H1 (cell line): ENCODE measurements at places on chromosomes 11 and 22. TPM values are rescaled to one million over a fixed set of nuclear protein-coding genes. Genes with fewer than 3 reads are reported as not detected.

The SHISAL1 gene
- polyA plus RNA-seq = 2.4 and 3.7 TPM in 2 replicates

The MS4A2 gene
- not detected in 2 replicates for polyA plus RNA-seq

The SSTR3 gene
- polyA plus RNA-seq = 0.61 and 0.77 TPM in 2 replicates

The ZNRF3 gene
- 14.1 and 21.0 TPM in 2 replicates for polyA plus RNA-seq

The HBG1 gene
- 0.26 TPM in 1 of 2 replicates, not detected in the other for polyA plus RNA-seq

The FDXACB1 gene
- polyA plus RNA-seq = 0.85 and 1.4 TPM in 2 replicates

The PTPN5 gene
- polyA plus RNA-seq = 12.9 and 18.9 TPM in 2 replicates

The MUC6 gene
- polyA plus RNA-seq = 0.09 TPM in 1 of 2 replicates, not detected in the other

The GRM5 gene
- polyA plus RNA-seq = 0.15 and 0.22 TPM in 2 replicates

The MRPL11 gene
- polyA plus RNA-seq = 105 and 106 TPM in 2 replicates

GRCh38 chr11:7449211-7449840, 36.0 kb upstream of the OLFML1 start:
- DNase-seq = no peak

GRCh38 chr11:45984192-45984591, 61.7 kb downstream of the LARGE2 start:
- DNase-seq = no peak

DNA sequence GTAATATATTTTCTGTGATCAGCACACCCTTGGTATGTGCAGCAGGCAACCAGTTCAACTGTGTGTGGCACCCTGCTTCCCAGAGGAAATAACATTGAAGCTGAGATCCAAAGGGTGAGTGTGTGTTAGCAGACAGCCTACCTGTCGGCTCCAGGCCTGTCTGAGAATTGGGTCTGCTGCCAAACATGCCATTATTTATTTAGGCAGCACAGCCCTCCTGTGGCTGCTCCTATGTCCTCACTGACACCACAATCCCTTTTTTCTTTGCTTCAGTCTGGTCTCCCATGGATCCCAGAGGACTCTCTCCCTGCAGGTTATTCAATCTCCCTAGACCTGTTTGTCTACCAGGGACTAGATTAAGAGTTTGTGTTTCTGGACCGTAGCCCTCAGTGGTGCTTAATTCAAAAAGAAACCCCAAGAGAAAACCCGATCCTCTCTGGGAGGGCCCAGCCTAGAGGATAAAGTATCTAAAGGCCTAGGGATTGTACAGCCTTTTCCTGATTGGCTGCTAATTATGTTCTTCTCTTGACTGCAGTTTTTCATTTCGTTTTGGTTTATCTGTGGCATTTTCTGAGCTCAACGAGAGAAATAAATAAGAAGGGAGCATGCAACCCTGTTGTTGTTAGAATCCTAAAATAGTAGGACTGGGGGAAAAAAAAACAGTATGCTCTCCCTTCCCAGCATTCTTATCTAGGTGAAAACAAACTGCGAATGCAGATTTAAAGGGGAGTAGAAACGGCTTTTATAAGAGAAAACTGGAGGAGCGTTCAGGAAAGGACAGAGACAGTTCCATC, 24.1 kb downstream of the KCNE3 start:
- DNase-seq = no peak

- no peak for DNase-seq
Measured at GRCh38 chr11:19087658-19088057, 27.1 kb upstream of the MRGPRX2 start.

GRCh38 chr22:20181884-20182236, 31.0 kb upstream of the CCDC188 start:
- no peak for DNase-seq

- no peak for DNase-seq
Measured at GRCh38 chr11:27215471-27216269, 147.3 kb downstream of the CCDC34 start.

- DNase-seq = no peak
Measured at GRCh38 chr11:55172734-55173415, 89.1 kb upstream of the TRIM48 start.

- peak; percentile 69 for DNase-seq
Measured at GRCh38 chr11:17864478-17864941, 129.9 kb downstream of the KCNC1 start.

DNA sequence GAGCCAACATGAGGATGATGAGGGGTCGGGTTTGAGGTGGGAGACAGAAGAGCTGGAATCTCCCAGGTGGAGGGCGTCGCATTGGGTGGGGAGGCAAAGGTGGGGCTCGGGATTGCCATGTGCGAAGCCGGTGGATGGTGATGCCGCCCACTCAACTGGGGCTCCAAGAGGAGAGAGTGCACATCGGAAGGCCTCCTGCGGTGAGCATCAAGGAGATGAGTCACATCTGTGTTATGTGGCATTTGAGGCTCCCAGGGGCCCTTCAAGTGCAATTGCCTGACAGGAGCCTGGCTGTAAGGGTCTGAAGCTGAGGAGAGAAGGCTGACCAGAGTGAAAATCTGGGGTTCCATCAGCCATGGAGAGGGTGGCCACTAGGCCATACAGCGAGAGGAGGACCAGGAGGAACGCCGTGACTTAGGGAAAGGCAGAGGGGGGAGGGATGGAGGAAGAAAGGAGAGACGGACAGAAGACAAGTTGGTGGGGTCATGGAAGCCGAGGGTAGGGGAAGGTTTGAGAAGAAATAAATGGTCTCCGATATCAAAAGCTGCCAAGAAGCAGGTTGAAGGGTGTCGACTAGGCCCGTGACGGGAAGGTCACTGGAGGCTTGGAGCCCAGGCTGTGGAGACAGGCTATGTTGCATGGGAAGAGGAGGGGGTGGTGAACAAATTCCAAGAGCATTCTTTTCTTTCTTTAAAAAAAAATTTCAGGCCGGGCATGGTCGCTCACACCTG, 21.3 kb downstream of the RASD2 start:
- DNase-seq = no peak

- no peak for DNase-seq
Measured at GRCh38 chr22:37281646-37282384, 493 bp upstream of the CYTH4 start.

DNA sequence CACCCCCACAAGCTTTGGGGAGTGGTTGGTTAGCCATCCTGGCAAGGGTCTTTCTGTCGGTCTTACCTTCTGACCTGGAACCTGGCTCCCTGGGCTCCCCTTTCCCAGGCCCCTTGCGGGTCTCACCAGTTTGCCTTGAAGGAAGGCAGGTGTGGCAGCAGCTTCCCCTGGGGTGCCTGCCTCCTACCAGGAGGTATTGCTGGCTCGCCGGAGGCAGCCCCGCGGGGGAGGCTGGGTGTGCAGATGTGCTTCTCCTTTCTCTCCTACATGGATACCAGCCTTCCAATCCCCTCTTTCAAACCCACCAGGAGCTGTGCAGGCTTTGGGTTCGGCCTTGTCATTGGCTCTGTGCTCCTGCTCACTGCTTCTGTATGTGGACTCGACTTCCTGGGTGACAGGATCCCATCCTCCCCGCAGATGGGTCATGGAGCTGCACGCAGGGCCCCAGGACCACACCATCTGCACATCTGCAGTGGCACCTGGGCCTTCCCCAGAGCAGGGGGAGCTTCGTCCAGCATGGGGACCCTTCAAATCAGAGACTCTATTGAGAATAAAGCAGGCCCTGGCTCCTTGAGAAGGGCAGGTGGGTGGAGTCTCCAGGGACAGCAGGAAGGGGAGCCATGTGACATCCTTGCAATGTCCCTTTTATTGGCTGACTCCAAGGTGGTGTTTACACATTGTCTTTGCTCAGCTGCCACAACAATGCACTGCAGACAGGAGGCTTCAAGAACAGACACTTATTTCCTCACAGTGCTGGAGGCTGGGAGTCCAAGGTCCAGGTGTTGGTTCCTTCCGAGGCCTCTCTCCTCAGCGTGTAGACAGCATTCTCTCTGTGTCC, 592.0 kb downstream of the BRD1 start:
- DNase-seq = no peak

DNA sequence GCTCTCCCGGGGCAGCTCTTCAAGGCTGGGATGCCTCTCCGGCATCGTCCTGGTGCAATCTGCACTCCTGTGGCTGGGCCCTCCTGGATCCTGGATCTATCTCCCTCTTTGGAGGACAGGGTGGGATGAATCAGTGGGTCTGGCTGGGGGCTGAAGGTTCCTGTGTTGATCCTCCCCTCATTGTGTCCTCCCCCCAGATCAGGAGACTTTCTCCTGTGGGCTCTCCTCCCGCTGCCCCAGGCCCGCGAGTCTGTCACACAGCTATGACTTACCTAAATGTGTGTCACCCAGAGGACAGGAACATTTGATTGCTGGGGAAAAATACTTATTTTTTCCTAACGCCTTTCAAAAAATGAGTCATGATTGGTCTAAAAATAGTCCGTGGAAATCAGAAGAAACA, 106.8 kb upstream of the NECTIN1 start:
- DNase-seq = no peak

DNA sequence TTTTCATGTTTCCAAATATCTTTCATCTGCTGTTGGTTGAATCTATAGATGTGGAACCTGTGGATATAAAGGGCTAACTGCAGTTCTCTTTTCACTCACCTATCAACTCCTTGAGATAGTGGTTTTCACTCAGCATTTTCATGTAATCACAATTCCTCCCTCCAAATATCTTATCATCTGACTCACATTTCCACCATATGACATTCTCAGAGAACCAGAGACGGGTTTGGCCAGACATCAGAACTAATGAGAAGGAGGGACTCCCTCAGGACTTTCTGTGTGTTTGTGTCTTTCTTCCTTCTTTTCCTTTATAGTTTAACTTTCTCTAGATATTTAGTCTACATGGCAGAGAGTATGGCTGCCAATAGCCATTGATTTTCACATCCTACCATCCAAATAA, 134.8 kb upstream of the DDI1 start:
- no peak for DNase-seq

GRCh38 chr11:74442636-74443035, 24.7 kb downstream of the KCNE3 start:
- no peak for DNase-seq

DNA sequence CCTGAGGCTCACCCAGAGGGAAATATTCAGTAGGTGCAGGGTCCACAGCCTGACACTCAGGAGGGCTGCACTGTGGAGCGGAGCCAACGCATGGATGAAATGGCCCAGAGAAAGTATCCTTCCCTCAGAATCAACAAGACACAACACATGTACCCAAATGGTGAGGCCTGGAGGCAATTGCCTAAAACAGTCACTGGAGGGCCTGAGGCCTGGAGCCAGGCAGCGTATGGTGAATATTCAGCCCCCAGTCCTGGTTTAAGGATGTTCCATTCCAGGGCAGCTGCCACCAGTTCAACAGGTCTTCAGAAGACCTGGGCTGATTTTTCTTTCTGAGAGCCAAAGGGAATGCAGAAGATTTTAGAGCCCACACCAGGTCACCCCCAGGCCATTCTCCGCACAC, 264.8 kb downstream of the INSC start:
- DNase-seq = no peak

- no peak for DNase-seq
Measured at GRCh38 chr11:2355000-2355644, 22.0 kb upstream of the CD81 start.

DNA sequence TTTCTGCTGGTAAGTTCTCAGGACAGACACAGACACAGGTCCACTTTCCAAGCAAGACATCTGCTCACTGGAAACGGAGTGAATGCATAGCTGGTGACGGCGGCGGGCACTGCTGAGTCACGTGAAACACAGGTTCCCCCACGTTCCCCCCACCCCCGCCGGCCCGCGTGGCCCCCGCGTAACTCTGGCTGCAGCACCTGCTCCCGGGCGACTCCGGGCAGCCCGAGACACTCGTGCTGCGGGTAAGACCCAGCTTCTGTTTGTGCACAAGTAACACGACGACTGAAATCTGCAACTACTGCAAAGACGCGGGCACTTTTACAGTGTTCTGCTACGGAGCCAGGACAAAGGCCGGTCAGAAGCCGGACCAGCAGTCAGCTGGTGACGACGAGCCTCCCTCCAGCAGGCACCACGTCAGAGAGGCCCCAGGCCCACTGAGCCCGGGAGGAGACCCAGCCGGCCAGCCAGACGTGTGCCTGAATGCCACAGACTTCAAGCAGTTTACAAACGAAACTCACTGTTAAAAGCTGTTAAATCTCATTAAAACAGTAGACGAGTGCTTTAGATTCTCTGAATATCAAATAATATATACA, 12.9 kb upstream of the ARFGAP3 start:
- DNase-seq = no peak

GRCh38 chr11:69487849-69488542, 6.5 kb downstream of the LINC01488 start:
- no peak for DNase-seq

DNA sequence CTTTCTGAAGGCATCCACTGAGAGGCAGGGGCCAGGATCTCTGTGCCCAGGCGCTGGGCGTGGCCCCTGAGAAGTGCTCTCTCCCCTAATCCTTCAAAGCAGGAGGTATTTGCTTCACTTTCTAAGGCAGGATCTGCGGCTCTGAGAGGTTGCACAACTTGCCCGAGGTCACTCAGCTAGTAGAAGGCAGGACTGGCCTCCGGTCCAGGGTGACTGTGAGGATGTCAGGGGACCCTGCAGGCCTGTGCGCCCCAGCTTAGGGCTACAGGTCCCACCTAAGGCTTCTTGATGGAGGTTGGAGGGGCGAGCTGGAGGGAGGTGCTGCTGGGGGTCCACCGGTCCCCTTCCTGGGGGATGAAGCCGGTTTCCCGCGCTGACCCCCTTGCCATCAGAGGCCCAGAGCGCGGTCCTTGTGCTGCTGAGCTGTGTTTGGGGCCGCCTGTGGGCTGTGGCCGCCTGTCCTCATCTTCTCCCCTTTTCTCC, 979 bp downstream of the SMIM38 start:
- no peak for DNase-seq

DNA sequence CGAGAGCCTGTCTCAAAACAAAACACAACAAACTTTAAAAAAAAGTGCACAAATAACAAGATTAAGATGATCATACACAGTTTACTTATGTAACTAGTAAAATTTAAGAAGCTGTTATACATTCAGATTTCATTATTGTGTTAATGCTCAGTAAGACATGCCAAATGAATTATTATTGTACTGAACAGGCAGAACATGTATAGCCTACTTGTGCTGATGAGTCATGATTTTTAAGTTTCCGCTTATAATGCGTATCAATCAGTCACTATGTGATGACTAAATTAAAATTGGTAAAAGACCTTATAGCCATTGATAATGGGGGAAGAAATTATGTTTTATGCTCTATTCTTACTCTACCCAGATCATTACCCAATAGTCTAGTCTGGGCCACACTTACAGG, 20.5 kb upstream of the EXPH5 start:
- DNase-seq = no peak

DNA sequence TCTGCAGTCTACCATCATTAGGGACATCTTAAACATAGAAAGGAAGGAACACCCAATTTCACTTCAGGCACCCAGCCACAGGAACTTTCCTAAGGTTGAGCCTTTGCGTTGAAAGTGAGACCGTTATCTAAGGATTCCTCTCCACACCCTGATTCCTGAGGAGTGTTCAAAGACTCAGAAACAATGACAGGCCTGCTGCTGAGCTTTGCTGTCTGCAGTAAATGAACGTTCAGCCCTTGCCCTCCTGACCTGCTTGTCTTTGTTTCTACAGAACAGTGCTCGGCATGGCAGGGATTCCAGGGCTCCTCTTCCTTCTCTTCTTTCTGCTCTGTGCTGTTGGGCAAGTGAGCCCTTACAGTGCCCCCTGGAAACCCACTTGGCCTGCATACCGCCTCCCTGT, 7.0 kb downstream of the PRSS23 start:
- no peak for DNase-seq

DNA sequence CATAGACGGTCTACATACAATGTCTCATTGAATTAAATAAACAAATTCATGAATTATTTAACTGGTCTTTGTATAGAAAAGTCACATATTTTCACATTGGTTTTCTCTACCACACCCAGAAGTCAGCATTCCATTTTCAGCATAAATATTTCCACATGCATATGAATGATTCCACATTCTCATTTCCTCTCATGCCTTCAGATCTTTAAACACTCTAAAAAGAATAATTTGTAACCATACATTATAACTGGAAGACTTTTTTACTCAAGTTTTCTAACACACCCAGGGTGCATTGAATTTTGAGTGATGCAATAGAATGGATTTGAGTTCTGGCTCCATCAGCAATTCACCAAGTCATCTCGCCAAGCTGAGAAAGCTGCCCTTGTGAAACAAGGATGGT, 501.8 kb upstream of the TENM4 start:
- DNase-seq = no peak
